ENCODE measurements at places on chromosomes 2 and 18.

DNA sequence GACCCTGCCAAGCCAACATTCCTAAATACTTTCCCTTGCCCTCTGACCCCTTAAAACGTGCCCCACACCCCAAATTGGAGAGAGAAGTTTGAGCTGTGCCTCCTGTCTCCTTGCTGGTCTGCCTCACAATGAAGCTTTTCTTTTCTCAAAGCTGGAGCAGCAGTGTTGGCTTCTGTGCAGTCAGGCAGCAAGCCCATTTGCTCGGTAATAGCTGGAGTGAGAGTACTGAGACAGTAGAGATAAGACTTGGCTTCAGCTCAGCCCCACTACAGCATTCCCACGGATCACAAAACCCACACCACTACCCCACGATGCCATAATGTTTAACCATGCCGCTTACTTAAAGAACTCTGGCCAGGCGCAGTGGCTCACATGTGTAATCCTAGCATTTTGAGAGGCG is 73.0 kb downstream of the NCAPH start:
- DNase-seq = no peak

DNA sequence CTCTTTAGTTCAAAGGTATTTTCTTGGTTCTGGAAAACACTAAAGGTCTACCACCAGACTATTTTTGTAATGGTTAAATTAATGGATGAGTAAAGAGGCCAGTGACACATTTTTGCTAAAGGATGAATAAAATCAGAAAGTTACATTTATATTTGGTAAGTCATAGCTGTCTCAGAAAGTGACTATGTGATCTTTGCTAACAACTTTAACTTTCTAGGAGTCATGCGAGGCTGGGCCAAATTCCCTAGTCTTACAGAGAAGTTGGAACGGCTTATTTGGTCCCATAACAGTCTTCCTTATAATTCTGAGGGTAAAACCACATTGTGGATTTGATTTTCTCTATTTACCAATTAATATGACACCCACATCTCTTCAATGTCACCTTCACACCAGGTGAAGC is 198.1 kb downstream of the PDE1A start:
- DNase-seq = no peak

GRCh38 chr2:33015421-33016142 is 68.8 kb downstream of the LTBP1 start:
- no peak for DNase-seq

- no peak for DNase-seq
Observed at GRCh38 chr2:65344182-65344581, 88.2 kb downstream of the SPRED2 start.

DNA sequence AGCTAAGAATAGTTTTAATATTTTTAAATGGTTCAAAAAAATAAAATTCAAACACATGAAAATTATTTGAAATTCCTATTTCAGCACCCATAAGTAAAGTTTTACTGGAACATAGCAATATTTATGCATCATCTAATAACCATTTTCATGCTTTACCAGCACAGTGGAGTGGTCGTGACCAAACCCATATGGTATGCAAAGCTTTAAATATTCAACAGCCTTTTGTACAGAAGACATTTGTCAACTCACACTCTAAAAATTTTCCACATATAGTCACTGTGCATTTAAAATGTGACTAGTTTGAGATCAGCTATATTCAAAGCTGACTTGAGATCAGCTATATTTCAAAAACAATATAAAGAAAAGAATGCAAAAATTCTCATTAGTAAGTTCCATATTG is 46.2 kb downstream of the PUM2 start:
- no peak for DNase-seq

DNA sequence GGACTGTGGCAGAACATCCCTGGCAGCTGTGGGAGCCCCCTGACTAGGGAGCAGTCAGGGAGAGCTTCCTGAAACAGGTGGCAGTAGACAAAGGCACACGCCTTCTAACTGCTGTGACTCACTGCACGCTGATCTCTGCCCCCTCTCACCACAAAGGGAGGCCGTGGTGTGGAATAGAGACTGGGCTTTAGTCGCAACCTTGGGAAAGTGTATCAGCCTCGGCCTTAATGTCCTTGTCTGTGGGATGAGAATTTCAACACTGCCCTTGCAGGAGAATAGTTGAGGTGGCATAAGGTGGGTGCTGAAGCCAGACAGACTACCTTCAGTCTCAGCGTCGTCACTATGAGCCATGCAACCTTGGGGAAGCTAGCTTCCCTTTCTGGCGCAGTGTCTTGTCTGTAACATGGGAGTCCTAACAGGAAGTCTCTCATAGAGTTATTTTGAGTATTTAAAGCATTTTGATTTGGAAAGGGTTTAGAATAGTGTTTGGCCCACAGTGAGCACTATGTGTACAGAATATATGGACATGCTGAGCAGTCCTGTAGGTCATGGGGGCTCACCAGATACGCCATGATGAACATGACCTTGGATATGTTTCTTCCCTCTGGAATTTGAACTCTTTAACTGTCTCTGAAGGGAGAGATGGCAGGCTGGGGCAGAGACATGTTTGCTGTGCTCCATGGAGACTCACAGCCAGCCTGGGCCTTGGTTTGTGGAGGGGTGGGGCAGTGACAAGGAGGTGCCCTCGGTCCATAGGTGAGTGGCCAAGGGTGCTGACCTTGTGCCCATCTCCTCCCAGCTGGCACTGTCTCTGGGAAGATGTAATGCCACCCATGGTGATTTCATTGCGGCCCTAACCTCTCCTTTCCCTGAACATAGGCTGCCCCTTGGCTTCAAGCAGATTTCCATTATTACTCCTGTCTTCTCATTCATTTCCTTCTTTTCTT is 29.5 kb upstream of the SMAD7 start:
- DNase-seq = no peak

DNA sequence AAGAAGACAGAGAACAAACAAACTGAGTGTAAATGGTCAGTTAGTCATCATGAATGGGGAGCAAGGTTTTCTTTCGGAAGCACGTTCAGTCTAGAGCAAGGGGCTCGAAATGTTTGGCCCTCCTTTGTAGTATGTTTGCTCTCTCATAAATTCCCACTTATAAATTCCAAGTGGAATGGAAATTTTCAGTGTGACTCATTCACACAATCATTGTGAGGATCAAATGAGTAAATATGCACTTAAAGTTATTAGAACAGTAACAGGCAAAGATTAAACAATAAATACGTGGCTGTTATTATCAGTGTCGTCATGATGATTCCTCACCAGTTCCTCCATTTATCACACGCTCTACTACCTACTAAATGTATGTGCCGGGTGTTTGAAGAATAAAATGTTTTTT is 10.5 kb downstream of the CNGA3 start:
- DNase-seq = no peak

DNA sequence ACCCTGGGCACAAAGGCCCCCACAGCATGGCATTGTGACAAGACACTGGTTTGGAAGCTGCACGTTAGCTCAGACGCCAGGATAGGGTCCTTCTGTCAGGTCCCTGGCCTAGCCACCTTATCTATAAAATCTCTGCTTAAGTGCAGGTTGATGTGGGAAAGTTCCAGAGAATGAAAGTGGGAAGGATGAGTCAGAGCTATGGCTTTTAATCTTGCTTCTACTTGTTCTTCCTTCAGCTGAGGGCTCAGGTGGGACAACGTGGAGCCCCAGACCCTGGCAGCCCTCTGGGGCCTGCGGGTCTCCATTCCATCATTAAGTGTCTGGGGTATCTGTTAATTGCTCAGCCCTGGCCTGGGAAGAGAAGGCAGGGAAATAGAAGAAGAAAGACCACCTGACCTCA is 64.5 kb downstream of the CELF4 start:
- no peak for DNase-seq

DNA sequence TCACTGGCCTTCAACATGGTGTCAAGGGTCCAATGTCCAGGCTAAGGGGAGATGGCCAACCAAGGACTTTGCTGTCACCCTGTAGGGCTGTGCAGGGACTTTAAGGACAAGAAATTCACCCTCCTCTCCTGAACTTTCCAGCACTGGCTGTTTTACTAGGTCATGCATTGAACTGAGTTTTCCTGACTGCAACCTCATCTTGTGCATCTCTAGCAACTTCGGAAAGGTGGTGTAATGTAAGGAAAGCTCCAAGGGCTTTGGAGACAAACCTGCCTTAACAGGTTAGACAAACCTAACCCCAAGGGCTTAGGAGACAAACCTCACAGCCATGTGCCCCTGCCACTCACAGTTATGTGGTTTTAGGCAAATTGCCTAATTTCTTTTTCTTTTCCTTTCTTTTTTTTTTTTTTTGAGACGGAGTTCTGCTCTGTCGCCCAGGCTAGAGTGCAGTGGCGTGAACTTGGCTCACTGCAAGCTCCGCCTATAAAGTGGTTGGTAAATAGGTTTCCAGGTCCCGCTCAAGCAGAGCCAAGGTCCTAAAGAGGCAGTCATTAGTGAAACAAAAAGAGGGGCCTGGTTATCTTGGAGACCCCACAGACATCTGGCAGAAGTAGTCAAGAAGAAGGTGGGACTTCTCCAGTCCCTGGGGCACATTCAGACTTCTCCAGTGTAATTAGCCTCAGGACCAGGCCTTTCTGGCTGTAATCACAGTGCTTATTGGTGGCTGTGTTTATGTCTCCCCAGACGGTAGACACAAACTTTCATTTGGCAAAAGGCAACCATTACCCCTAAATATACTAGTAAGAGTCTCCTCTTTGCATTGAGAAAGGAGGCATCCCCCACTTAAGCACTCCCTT is 37.6 kb upstream of the PMAIP1 start:
- DNase-seq = no peak

- no peak for DNase-seq
Observed at GRCh38 chr2:18402-19271, 27.7 kb downstream of the FAM110C start.

- no peak for DNase-seq
Observed at GRCh38 chr18:9638886-9639285, 24.5 kb upstream of the PPP4R1 start.

DNA sequence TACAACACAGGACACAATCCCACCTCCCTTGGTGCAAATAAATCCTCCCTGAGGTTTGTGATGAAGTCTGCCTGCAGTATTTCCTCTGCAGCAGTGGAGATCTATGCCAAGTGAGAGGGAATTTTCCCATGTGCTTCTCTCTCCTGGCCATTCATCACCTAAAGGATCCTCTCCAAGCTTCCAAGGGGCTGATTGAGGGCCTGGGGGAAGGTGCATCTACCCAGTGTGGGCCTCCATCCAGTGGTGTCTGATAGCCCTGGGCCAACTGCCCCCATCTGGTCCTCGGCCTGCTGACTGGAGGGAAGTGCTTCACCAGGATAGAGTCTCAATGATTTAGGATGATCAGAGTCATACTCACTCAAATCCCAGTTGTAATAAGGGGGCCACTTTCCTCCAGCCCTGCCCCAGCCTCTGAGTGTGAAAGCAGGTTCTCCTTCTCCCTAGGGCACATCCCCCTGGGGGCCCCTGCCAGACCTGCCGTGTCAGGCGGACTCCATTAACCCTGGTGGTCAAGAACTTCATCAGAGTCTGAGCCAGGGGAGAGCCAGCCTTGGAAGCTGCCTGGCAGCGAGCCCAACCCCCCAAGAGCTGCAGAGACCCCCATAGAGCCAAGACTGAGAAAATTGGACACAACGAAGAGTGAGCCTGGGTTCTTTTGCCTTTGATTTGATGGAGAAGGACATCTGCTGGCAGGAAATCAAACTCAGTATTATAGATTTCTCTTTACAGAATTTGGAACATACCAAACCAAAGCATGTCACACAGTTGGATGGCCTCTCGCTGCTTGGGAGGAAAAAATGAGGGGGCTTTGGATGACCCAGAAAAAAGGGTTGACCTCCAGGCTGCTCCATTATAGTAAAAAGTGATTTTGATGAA is 509.6 kb downstream of the CMPK2 start:
- DNase-seq = no peak

DNA sequence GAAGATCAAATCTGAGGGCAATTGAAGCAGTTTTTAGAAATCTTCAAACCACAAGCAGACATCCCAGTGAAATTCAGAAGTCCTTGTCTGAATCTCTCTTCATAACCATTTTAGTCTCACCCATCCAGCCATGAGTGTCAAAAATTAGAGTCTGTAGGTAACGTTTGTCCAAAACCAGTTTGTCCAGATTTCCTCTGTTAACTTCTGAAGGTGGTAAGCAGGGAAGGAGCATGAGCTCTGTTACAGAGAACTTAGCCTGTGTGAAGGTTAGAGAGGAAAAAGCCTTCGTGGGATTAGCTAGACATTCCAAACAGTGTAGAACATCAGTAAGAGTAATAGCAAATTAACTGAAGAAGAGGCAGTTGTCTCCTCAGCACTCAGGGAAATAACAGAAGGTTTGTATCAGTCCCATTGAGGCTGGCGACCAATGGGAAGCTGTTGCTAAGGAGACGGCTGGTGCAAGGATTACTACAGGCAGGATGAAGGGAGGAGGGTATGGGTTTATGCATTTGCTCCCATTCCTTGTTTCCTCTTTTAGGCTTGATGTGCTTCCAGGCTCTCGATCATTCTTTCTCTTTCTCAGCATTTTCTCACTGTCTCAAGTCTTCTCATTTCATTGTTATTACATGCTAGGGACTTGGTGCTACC is 8.7 kb upstream of the GPR155 start:
- DNase-seq = no peak

DNA sequence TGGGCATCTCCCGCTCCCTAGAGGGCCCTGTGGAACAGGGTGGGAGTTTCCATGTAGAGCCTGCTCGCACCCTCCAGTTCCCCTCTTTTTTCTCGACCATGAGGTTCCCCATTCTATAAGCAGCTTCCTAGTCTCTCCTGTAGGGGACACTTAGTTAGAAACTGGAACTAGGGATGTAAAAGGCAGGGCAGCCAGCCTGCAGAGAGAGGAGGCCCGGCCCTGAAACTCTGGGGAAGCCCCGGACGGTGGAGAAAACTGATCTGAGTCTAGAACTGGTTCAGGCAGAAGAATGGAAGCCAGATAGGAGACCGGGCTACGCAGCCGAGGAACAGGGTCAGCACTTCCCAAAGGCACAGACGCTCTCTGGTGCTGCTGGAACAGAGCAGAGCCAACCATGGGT is 51.6 kb upstream of the ATG16L1 start:
- no peak for DNase-seq

DNA sequence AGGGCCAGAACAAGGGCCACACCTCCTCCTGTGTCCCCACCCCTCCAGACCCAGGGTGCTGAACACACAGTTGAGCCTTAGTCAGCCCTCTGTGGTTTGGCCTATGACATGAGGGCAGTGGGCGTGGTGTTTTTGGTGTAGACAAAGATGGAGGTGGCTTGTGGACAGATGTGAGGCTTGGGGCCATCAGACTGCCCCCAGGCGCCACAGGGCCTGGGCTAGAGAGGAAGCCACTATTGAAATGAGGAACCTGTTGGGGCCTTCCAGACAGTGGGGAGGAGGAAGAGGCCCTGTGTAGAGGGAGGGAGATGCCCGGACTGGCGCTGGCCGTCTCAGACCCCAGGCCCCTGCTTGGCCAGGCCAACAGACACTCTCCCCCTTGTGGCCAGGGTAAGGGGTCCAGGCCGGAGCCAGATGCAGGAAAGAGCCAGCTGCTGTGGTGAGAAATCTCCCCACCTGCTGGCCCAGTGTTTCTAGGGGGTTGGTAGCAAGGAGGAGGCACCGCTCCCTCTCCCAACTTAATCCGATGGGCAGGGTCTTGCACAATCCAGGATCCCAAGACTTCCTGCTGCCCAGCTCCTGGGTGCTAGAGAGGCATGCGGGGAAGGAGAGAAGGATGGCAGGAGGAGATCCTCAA is 53.8 kb downstream of the SMAD7 start:
- no peak for DNase-seq

GRCh38 chr2:120258196-120258595 is 5.5 kb downstream of the RALB start:
- no peak for DNase-seq
